HEK293T (cell line): ENCODE measurements at places on chromosomes 13 and 19.

DNA sequence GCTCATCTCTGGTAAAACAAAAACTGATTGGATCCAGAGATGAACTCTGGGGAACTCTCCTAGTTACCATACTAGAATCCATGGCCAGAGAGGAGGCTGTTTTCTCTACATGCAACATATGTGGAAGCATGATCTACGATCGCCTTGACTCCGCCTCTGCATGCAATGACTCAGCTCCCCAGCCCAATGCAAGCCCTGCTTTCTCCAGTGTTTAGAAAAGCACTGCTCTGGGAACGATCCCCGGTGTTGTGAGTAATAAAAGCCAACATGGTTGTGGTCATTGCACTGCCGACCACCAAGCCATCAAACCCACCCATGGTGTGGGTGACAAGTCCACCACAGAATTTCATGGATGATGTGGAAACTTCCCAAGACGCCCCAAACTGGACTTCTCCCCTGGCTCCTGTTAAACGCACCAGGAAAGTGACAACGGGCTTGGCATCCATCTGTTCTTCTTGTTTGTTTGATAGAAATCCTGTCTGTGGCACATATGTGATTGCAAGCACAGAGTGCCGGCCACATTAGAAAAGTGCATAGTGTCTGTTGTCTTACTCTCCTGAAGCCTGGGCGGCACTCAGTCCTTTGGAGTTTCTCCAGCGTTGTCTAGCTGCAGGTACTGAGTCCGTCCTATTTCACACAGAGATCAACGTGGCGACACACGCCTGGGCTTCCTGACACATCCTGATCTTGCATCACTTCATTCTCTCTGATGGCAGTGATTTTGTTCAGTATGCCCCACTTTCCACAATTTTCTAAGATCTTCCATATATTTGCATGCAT, 36.4 kb upstream of the VSTM2B start:
- DNase-seq, result no peak

DNA sequence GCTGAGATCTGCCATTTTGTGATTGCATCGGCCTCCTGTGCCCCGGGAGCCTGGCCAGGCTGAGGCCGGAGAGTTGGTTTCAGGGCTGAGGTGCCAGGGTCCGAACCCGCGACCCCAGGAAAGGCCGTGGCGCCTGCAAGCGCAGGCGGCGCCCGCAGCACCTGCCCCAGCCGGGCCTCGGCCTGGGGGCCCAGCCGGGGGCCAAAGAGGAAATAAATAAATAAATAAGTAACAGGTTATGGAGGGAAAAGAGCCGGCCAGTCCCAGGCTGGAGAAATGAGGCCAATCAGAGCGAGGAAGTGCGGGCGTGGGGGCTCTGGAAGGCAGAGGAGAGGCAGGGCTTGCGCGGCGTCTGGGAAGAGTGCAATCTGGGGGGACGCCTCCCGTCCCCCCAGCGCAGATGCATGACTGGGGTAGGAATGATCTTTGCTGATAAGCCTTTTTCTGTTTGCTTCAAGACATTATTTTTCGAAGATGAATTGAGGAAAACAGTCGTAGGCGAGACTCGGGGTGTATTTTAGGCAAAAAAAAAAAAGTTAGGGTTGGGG, 145.6 kb upstream of the ZNF536 start:
- peak; percentile 43 for DNase-seq

- DNase-seq, result peak; percentile 68
Measured at GRCh38 chr19:10858204-10858828, 10.1 kb downstream of the C19orf38 start.

DNA sequence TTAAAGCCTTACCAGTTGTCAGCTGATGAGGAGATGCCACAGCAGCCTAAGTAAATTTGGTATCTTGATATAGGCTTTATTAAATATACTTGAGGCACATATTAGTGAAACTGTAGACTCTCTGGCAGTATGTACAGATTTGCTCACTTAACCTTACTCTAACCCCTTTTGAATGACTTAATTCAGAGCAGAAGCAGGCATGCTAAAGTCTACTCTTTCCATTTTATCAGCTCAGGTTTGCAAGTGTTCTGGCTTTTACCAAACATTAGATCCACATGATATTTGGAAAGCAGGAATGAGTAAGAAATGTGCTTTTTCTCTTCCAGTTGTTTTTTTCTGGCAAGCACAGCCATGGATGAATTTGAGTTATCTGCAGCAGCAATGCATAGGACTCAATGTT, 541.0 kb upstream of the PCDH9 start:
- no peak for DNase-seq

- DNase-seq, result peak; percentile 50
Measured at GRCh38 chr13:97627566-97627965, 193.6 kb downstream of the RAP2A start.
